ENCODE measurements at places on chromosomes 2 and 18.

GRCh38 chr2:203591642-203592041 is 56.5 kb upstream of the RAPH1 start:
- DNase-seq: peak; percentile 45

DNA sequence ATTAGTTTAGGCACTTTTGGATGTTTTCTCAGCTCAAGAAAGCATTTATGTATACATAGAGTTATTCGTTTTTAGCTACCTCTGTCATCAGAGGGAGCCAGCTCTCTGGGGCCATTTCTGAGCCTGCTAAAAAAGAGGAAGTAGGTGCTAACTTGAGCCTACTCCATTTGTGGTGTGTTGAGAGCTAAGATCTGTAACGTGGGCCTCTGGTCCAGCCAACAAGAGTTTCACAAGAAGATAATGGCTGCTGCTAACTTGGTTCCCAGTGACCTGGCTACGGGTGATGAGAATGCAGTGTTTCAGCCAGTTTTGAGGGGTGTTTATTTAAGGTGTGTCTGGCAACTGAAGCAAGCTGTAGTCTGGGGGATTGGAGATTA is 182.5 kb downstream of the PRKCE start:
- no peak for DNase-seq

- peak; percentile 19 for DNase-seq
Measured at GRCh38 chr2:172311921-172312345, 115.5 kb upstream of the ITGA6 start.

DNA sequence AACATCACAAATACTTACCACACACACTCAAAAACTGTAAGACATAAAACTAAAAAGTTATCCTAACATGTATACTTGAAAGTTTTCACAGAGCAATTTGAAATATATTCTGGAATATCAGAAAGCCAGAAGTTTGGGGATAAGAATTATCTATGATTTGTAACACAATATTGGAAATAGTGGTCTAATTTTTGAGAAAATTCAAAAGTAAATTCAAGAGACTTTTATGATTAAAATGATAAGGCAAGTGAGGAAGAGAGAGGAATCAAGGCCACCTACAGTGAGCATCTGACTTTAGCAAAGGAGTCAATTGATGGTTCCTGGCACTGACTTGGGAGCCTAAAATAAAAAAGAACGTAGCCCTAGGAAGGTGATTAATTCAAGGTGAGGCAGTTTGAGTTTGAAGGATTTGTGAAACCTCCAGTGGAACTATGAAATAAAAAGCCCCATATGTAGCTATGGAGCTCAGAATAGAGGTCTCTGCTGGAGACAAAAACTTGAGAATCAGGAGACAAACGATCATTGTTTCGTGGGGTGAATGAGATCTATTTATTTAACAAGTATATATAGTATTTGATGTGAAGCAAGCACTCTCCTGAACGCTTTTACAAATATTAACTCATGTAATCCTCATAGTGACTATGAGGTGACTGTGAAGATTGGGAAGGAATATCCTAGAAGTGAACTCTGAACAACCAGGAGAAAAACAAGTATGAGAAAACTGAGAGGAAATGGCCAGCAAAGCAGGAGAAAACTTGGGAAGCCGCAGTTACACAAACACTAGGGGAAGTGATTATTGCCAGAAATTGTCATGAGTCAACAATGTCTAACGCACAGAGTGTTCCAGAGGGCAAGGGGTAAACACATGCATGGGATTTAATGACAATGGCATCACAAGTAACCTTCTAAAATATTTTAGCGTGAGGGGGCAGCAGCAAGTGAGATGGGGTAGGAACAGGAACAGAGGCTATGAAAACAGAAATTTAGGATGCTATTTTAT is 12.8 kb downstream of the TFPI start:
- DNase-seq: peak; percentile 78

DNA sequence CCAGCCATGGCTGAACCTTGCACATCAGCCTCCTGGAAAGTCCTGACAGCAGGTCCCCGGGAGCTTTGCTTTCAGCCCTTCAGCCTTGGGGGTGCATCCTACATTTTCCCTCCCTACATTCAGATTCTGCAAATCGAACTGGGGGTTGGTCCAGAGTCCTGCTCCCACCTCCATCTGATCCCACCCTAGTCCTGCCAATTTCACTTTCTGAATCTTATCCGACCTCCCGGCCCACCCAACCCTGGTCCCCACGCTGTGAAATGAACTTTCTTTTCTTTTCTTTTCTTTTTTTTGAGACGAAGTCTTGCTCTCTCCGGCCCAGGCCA is 47.8 kb upstream of the ODC1 start:
- DNase-seq: no peak

DNA sequence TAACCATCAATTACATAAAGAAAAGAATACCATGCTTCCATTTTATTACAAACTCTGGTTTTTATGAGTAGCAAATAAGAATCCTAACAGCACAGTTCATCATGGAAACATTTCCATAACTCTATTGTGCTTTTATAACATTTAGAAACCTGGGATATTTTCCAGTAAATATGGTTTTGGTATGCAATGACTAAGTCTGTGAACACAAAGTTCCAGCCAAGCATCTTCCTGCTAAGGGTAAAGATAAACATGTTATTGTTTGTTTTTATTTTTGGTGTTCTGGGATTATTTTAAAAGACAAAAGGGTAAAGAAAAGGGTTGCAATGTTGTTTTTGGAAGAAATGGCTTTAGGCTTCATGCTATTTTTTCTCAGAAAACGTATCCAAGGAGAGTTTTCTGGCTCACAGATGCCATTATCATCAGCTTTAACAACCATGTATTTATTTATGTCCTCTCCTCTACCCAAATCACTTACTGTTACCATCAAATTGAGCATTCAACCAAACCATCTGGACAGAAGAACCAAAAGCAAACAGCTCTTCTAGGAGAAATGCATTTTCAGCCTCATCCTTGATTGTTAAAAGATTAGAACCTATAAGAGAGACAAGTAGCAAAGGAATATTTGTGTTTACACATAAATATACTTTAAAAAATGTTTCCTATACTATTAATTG is 116.0 kb downstream of the PLA2R1 start:
- peak; percentile 95 for DNase-seq

DNA sequence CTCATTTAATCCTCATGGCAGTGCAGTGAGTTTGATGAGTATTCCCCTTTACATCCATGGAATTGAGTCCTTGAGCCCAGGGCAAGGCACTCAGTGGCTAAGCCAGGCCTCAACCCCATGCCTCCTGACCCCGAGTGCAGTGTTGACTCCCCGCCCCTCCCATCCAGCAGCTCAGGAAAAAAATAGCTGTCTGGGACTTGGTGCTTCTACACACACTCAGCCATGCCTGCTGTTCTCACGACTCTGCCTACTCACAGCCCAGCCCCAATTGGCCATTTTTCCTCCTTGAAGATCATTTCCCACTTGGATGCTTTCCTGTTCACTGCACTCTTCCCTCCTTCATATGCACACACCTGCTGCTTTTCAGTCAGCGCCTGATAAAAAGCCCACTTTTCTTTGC is 8.8 kb downstream of the FOSL2 start:
- DNase-seq: no peak

- DNase-seq: no peak
Measured at GRCh38 chr2:120672526-120673204, 63.0 kb upstream of the GLI2 start.

- DNase-seq: no peak
Measured at GRCh38 chr2:197893403-197894177, 89.2 kb downstream of the PLCL1 start.

DNA sequence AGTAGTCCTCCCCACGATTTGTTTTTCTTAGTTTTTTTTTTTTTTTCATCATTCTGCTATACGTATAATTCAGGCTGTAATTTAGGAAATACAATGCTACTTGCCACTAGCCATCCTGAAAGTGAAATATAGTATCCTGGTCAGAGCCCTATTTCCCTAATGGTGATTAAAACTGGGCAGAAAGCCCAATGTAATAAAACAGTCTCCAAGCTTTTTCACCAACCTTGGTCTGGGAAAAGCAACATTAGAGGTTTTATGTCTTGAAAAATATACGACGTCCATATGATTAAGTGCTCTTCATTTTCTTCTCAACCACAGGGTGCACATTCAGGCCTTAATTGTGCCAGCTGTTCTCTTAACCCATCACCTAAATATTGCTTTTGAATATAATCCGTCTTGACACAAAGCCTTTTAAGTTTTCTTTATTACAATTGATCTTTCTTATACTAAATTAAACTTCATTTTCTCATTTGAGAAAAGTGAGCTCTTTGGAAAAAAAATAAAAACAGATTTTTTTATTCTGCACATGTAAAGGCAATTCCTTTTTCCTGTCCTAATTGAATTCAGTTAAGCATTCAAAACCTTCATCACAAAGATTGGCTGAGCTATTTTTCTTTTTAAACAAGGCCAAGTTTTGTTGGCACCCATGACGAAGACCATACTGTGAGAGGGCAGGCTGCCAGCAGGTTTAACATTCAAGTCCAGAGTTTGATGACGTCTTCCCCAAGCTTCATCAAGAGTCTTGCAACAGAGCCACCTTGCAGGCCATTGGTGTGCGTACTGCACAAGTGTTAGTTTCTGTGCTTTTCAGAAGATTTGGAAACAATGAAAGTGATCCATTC is 52.7 kb downstream of the MAP2 start:
- DNase-seq: no peak

DNA sequence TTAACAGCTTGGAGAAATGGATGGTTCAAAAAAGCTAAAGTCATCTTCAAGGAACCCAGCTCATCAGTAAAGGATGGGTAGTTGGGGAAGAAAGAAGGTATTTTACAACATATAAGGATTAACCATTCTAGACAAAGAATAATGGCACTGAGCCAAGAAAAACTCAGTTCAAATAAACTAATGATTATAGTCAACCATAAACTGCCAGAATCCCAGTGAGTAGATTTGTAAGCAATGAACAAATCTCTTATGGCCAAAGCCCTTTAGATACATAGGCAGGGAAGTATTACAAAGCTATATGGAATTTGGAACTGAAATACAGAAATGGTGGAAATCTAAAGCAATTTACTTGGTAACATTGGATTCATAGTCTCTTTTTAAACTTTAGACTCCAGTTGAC is 92.4 kb upstream of the ZFP36L2 start:
- peak; percentile 57 for DNase-seq

DNA sequence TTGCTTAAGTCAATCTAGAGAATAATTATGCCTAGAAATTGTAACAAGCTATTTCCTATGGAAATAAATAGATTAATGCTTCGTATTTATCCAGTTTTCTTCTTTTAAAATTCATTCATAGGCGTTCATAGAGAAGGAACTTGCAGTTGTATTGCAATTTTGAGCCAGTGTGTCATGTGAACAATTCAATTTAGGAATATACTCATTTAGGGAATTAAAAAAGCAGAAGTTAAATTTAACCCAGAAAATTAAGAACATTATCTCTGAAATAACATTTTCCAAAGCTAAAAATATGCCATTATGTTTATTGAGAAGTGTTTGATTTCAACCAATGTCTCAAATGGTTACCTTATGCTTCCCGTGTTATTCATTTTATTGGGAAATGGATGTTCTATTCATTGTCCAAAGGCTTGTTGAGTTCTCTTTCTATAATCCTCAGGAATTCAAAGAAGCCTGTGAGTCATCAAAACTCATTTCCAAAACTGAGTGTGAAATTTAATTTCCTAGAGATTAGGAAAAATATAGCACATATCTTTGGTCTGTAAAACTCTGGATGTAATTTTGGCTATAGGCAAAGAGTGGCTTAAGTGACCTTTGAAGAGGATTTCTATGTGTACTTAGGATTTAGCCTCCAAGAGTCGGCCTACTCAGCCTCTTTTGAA is 99.7 kb downstream of the SLC8A1 start:
- DNase-seq: peak; percentile 82

DNA sequence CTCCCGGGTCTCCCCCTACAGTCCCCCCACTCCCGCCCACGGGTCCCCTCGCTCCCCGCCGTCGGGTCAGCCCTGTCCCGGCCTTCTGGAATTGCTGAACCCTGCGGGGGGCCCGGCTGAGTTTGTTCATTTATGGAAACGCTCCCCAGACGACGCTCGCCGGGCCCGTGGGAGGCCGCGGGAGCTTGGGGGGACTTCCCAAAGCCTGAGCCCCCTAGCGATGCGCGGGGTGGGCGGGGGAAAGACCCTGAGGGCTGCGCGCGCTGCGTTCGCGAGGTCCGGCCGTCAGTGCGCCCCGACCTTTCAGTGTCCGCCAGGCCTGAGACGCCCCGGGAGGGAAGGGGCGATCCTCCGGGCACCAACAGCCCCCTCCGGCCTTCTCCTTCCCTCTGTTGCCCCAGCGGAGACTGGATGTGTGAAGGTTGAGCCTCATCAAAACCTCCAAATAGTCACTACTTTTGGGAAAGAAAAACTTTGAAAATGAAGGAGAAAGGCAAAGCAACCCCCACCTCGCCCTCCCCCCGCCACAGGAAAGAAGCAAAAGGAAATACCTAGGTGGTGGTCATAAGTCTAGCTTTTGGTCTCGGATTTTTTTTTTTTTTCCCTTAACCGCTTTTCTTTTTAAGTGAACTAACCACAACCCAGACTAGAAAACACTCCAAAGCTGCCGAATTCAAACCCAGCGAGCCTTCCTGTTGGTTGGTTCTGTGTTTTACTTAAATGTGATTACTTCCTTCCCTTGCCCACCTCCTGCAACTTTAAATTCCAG is 509 bp upstream of the CYS1 start:
- DNase-seq: no peak

GRCh38 chr2:152944099-152944498 is 225.7 kb downstream of the ARL6IP6 start:
- DNase-seq: no peak

DNA sequence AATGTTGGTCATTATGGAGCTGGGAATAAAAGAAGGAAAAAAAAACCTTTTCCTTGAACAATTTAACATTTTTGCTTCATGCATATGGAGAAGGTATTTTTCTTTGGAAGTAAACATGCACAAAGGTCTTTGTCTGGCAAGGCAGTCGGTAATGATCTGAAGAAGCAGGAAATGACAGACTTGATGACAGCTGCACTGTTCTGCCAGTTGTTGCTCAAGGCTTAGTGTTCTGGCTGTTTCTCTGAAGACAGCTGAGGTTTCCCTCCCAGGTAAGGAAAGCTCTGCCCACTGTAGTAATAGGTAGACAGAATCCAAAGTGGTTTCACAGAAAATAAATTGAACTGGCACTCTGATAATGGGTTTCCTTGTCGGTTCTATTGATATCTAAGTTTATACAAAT is 308.4 kb upstream of the GCFC2 start:
- no peak for DNase-seq

DNA sequence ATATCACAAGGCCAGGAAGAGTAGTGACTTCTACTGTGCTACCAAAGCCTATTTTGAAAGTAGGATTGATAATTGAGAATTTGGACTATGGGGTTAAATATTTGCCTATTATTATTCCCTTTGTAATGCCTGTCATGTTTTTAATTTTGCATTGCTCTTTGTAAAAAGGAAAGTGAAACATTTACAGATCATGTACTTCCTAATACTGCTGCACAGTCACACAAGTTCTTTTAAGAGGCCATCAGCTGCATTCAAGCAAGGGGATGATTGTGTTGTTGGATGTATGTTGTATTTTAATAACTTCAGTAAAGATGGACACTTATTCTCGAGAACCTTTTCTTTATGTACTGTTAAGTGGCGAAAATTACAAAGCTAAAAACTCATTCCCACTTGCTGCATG is 70.1 kb downstream of the PLEKHA3 start:
- DNase-seq: no peak

GRCh38 chr18:6928359-6928758 is 189.2 kb downstream of the LAMA1 start:
- no peak for DNase-seq

GRCh38 chr2:181847198-181847556 is 44.4 kb upstream of the ITPRID2 start:
- DNase-seq: no peak
